ENCODE measurements at places on chromosomes 12 and 14. TPM values are rescaled to one million over a fixed set of nuclear protein-coding genes. Genes with fewer than 3 reads are reported as not detected.

Gene RHOJ
- total RNA-seq: 12.5 TPM

DNA sequence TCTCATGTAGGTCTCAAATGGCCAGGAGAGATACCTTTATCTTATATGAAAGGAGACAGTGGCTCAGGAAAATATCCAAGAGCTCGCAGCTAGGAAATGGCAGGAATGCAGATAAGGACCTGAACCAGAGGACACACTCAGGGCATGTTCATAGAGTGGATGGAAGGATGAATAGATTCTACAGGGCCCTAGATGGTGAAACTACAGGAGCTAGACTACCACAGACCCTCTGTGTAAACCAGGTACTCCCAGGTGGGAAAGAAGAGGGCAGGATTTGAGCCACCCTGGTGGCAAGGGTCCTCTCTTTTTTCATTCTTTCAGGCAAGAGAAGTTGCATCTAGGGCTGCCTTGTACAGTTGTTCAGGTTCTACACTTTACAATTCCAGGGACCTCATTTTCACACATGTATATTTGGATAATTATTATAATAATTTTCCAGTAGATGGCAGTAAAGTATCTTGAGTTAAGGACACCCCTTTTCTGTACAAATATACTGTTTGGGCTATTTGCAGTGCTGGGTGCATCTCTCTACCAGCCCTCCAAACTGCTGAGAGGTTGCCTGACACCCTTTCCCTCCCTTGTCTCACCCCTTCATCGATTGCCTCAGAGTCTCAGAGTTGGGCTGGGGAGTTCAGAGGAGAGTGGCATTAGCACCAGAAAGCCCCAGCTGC is 10.5 kb upstream of the ZDHHC22 start:
- H3K27me3 ChIP-seq: peaks cover 59% of the 10 kb centered on the region
- H3K4me3 ChIP-seq: no peak overlapping the region
- H3K27ac ChIP-seq: no peak overlapping the region

- no peaks in the 10 kb centered on the region for H3K27me3 ChIP-seq
- H3K4me3 ChIP-seq: no peak overlapping the region
- ATAC-seq: no peak
- no peaks in the 10 kb centered on the region for H3K36me3 ChIP-seq
- H3K27ac ChIP-seq: no peak overlapping the region
These were observed 253.7 kb downstream of the MSRB3 start for GRCh38 chr12:65532162-65532561.

- no peaks in the 10 kb centered on the region for H3K27me3 ChIP-seq
- H3K36me3 ChIP-seq: no peaks in the 10 kb centered on the region
- H3K4me3 ChIP-seq: no peak overlapping the region
- no peaks in the 10 kb centered on the region for H3K4me1 ChIP-seq
- no peak for ATAC-seq
These were observed 611.7 kb downstream of the SNAPC1 start for GRCh38 chr14:62373944-62374343.

DNA sequence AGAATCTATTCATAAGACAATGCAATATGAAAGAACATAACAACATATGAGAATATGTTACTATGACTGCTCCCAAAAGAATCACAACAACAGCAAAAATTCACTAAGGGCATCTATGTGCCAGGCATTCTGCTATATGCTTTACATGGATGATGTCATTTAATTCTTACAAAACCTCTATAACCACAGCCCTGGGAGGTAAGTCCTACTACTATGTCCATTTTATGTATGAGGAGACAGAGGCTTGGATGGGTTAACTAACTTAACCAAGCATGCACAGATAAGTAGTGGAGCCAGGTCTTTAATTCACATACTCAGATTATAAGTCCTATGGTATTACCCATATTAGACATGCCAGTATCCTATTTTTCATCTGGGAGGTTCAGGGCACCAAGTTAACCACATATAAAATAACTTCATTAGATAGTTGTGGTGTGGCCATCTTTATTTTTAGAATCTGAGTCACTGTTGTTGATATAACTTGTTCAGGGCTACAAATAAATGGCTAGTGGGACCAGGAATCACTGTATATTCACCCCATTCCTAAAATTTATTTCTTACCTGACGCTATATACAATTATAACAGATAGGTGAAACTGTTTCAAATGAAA is 33.2 kb upstream of the RAD51AP1 start:
- ATAC-seq: no peak
- H3K36me3 ChIP-seq: peaks cover 69% of the 10 kb centered on the region
- no peak overlapping the region for H3K4me3 ChIP-seq
- no peaks in the 10 kb centered on the region for H3K4me1 ChIP-seq
- no peaks in the 10 kb centered on the region for H3K27me3 ChIP-seq

- peak; percentile 8 for ATAC-seq
- H3K4me1 ChIP-seq: no peaks in the 10 kb centered on the region
- H3K4me3 ChIP-seq: peak overlapping the region; percentile 96
- H3K27me3 ChIP-seq: no peaks in the 10 kb centered on the region
- peak overlapping the region; percentile 84 for H3K27ac ChIP-seq
- no peaks in the 10 kb centered on the region for H3K36me3 ChIP-seq
These were observed 543 bp upstream of the GLIPR1 start for GRCh38 chr12:75479963-75480461.

DNA sequence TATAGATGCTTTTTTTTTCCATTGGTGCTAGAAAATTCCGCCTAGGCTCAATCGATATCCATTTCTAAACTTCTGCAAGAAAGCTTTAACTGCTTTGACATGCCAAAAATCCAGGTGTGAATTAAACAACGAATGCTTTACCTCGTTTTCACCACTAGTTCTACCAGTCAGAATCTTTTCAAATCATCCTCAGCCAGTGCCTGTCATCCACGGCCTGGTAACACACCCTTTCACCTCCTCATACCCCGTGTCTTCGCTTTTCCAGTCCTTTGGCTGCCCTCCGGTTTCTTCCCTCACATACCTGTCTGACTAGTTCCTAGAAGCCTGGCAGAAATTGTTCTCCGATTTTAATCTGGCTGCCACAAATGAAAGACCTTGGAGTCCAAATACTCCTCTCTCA is 1.4 kb upstream of the PHC1 start:
- ATAC-seq: no peak
- H3K4me3 ChIP-seq: peak overlapping the region; percentile 77
- peaks cover 8% of the 10 kb centered on the region for H3K4me1 ChIP-seq
- H3K36me3 ChIP-seq: no peaks in the 10 kb centered on the region

DNA sequence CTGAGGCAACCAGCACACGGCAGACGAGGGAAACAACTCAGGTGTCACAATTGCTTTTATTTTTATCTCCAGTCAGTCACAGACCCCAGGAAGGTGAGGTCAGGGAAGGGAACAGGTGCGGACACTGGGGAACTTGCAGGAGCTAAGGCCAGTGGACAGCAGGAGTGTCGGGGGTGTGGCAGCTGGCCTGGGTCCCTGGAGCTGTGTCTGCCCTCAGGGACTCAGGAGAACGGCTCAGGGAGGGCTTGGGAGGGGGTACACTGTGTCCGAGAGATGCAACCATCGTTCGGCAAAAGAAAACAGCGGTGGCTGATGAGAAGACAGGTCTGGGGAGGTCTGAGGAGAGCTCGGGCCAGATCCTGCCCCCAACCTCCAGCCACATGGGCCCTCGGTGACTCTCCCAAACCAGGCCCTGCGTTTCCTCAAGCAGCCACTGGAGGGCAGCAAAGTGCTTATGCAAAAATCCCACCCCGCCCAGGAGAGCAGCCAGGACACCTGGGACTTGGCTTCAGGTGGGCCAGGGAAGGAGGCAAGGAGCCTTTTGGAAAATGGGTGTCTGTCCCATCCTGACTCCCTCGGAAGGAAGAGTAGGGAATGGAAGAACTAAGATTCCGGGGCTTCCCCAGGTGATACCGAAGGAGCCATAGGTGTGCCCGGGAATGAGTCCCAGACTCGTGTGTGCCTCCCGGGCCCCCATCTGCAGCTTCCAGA is 24.1 kb upstream of the BCDIN3D start:
- H3K4me1 ChIP-seq: peaks cover 15% of the 10 kb centered on the region
- H3K27ac ChIP-seq: no peak overlapping the region
- no peak for ATAC-seq
- no peaks in the 10 kb centered on the region for H3K36me3 ChIP-seq

Data from gastroesophageal sphincter (tissue), 4 donors.